ENCODE measurements at places on chromosomes 2 and 18.

DNA sequence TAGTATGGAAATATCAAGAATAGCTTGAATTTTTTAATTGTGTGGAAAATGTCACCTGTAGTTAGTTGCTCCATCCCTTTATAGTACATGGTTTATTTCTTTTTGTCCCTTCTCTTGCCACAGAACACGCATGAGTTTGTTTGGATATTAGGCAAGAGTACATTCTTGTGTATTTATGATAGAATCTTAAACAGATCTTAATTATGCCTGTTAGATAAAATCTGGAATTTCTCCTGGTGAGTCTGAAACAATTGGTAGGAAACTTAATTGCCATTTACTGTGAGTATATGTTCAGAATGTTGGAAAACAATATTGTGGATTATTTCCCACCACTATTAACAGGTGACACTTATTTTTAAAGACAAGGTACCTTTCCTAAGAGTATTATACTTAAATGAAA is 30.2 kb upstream of the CABYR start:
- DNase-seq: no peak

DNA sequence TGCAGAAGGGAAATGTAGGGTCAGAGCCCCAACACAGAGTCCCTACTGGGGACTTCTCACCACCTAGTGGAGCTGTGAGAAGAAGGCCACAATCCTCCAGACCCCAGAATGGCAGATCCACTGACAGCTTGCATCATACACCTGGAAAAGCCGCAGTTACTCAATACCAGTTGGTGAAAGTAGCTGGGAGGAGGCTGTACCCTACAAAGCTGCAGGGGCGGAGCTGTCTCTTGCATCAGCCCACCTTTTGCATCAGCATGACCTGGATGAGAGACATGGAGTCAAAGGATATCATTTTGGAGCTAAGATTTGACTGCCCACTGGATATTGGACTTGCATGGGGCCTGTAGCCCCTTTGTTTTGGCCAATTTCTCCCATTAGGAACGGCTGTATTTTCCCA is 237.3 kb downstream of the CALCRL start:
- DNase-seq: no peak

- no peak for DNase-seq
These were observed 9.1 kb downstream of the PCARE start for GRCh38 chr2:29065068-29065811.

DNA sequence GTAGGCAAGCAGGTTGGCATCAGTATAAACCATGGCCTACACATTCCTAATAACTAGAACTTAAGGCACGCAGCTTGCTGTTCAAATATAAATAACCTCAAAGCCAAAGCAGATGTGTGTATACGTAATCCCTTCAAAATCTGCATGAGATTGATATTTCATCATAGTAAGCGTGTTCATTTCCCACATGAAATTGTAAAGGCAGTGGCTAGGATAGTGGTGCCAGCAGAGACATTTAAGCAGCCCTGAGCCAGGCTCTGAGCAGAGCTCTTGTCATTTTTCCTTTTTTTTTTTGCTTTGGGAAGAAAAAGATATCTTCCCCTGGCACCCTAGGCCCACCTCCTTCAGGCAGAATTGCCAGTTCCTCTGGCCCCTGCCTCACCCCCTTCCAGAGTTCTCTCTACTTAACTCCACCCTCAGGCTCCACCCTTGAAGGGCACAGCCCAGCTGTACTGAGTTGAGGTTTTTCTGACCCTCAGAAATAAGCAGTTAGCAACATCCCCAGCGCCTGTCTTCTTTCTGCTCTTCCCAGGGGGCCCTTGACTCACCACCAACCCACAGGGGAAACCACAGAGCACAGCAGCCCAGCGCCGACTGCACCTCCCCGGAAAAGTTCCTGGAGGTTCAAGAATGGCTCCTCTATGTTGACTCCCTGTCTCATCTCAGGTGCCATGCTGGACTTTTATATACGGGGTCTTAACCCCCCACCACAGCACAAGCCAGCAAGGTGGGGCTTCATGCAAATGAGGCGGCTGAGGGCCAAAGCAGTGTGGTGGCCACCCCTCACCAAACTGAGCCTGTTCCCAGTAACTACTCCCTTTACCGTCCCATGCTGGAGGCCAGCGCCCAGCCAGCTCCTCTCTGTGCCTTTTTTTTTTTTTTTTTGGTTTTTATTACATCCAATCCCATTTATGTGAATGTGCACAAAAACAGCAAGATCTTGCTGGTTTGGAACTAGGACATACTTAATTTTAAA is 84.7 kb downstream of the EHD3 start:
- DNase-seq: no peak

GRCh38 chr2:127551221-127551930 is 15.9 kb downstream of the MYO7B start:
- DNase-seq: no peak

GRCh38 chr2:208183526-208183925 is 6.3 kb downstream of the C2orf80 start:
- DNase-seq: no peak

GRCh38 chr2:125227843-125228392 is 1202.8 kb downstream of the CNTNAP5 start:
- no peak for DNase-seq
